Lower lobe of right lung (tissue), 2 donors: ENCODE measurements at places on chromosomes 2 and 18.

- no peaks in the 10 kb centered on the region for H3K36me3 ChIP-seq
- H3K27ac ChIP-seq, result no peak overlapping the region
Measured at GRCh38 chr2:182816866-182817265, 49.6 kb downstream of the FRZB start.

DNA sequence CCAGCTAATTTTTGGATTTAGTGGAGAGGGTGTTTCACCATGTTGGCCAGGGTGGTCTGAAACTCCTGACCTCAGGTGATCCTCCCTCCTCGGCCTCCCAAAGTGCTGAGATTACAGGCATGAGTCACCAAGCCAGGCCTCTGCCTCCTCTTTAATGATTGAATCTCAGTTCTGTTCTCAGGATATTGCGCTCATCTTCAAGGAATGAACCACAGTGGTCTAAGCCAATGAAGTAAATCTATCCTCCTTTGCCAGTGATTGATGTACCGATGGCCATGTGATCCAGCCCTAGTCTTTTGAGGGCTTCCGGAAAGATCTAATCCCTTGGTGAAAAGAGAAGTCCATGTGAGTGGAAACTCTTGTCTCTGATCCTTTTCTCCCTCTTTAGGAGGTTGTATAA lies 48.6 kb downstream of the POLE4 start:
- H3K36me3 ChIP-seq, result no peaks in the 10 kb centered on the region
- DNase-seq, result no peak
- no peaks in the 10 kb centered on the region for H3K27me3 ChIP-seq
- H3K4me3 ChIP-seq, result no peak overlapping the region

- no peak overlapping the region for H3K27ac ChIP-seq
- H3K36me3 ChIP-seq, result no peaks in the 10 kb centered on the region
- DNase-seq, result no peak
- no peak overlapping the region for H3K4me3 ChIP-seq
- no peaks in the 10 kb centered on the region for H3K27me3 ChIP-seq
- H3K4me1 ChIP-seq, result no peaks in the 10 kb centered on the region
Measured at GRCh38 chr2:105845976-105846375, 101.3 kb downstream of the NCK2 start.

GRCh38 chr2:45028276-45028675 lies 19.0 kb upstream of the SIX2 start:
- no peaks in the 10 kb centered on the region for H3K36me3 ChIP-seq
- no peaks in the 10 kb centered on the region for H3K27me3 ChIP-seq
- H3K27ac ChIP-seq, result no peak overlapping the region
- H3K4me1 ChIP-seq, result no peaks in the 10 kb centered on the region
- no peak overlapping the region for H3K4me3 ChIP-seq

DNA sequence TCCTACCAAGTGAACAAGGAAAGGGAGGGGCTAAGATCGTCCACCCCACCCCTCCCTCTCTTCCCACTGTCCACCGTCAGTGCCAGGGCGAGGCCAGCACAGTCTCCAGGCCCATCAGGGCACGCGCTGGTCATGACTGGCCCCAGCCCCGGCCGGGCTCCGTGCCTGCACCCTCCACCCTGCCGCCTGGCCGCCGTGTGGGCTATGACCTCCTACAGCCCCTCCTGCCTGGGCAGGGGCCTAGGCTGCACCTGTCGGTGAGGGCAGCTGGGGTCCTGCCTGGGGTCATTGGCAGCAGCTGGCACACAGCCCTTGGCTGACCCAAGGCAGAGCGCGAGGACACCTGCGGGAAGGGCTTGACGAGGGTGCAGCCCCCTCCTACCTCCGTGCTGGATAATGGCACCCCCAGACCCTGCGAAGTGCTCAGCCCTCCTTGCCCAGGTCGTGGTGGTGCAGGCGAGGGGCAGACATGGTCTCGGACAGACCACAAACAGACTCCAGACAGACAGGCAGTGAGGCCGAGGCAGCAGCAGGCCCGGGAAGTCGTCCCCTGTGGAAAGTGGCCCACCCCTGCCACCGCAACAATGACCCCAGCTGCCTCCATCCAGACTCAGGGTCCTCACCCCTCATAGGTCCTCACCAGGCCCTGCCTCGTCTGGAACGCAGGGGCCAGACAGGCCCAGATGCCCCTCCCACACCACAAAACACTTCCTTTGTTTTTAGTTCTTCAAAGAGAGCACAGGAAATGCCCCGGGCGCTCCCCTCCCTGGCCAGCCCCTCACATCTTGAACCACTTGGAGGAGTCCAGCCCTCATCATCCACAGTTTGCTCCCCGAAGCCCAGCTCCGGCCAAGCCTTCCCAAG lies 43.1 kb upstream of the GPC1 start:
- H3K4me3 ChIP-seq, result no peak overlapping the region
- peak; percentile 41 for DNase-seq
- H3K36me3 ChIP-seq, result no peaks in the 10 kb centered on the region
- H3K4me1 ChIP-seq, result peaks cover 4% of the 10 kb centered on the region

- H3K4me3 ChIP-seq, result peak overlapping the region; percentile 45
- peak overlapping the region; percentile 83 for H3K27ac ChIP-seq
- peaks cover 23% of the 10 kb centered on the region for H3K4me1 ChIP-seq
- DNase-seq, result peak; percentile 92
Measured at GRCh38 chr2:219001577-219002394, 8.6 kb upstream of the CRYBA2 start.

DNA sequence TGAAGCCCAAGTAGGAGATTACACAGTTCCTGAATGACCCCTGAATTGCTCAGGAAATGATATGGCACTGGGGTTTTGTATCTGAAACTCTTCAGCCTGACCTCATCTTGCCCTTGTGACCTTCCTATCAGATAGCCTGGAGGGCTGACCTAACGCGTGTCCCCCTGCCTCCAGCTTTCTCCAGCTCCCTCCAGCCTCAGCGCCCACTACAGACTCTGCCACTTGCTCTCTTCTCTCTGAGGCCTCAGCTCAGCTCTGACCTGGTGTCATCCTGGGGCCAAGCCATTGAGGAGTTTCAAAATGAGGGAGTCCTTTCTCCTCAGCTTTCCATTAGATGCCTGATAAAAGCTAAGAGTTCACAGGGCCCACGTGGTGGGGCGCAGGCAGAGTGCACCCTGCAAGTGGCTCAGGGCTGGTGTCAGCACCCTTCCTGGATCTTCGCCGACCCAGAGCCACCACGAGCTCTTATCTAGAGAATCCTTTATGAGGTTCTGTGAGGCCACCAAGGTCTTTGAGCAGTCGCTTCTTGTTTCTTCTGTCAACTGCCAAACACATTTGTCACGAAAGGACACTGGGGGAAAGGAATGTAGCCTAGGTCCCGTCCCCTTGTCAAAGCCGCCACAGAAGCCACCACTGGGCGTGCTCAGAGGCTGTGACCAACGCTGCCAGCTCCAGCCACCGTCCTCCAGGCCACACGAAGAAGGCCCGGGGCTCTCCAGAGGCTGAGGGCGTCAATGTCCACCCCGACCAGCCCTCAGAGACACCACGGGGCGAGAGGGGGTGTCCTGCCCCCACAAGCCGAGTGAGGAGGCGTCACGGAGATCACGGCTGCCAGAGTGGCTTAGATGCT lies 131.3 kb upstream of the GPC1 start:
- H3K4me1 ChIP-seq, result no peaks in the 10 kb centered on the region
- no peaks in the 10 kb centered on the region for H3K27me3 ChIP-seq
- H3K27ac ChIP-seq, result no peak overlapping the region
- H3K36me3 ChIP-seq, result no peaks in the 10 kb centered on the region
- DNase-seq, result no peak

- H3K27me3 ChIP-seq, result no peaks in the 10 kb centered on the region
- no peak for DNase-seq
- H3K27ac ChIP-seq, result no peak overlapping the region
- no peak overlapping the region for H3K4me3 ChIP-seq
- no peaks in the 10 kb centered on the region for H3K4me1 ChIP-seq
- H3K36me3 ChIP-seq, result no peaks in the 10 kb centered on the region
Measured at GRCh38 chr2:98404556-98405250, 40.0 kb upstream of the INPP4A start.

- DNase-seq, result no peak
- H3K27ac ChIP-seq, result no peak overlapping the region
- H3K36me3 ChIP-seq, result no peaks in the 10 kb centered on the region
- no peak overlapping the region for H3K4me3 ChIP-seq
- peaks cover 15% of the 10 kb centered on the region for H3K4me1 ChIP-seq
Measured at GRCh38 chr2:42566025-42566424, 2.4 kb upstream of the MTA3 start.

DNA sequence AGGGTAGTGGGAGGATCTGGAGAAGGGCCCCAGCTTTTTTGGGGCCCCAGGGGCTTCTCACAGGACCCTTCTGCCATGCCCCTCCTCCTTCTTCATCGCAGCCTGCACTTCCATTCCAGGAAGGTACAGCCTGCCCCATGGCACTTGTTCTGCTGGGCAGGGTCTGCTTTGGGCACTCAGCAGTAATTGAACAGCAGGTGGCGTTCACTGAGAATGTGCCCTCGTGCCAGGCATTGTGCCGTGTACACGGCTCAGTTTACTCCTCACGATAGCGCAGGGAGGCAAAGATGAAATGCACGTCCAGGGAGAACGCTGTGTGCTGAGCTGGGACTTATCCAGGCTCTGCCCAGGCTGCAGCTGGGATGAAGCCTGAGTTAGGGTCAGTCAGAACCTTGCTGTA lies 54.8 kb upstream of the ASB18 start:
- H3K4me1 ChIP-seq, result peaks cover 5% of the 10 kb centered on the region
- DNase-seq, result no peak
- no peaks in the 10 kb centered on the region for H3K27me3 ChIP-seq

DNA sequence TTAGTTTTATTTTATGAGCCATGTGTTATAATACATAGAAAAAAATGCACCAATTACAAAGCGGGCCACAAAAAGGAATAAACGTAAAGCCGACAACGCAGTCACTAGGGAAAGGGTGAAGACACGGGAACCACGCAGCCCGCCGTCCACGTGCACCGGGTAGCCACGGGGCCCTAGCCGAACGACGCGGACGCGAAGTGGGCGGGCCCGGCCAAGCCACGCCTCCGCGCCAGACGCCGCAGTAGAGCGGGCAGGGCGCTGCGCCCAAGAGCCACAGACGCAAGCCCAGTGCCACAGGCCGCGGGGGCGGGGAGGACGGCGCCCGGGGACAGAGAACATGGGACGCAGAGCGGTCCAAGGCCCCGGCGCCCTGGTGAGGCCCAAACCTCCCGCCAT lies at the start of gene DUSP28:
TSS of gene DUSP28 (plus strand) at position 274 of the 396 bp plus-strand sequence. CDS start 328 bp downstream, outside the sequence.
- peak within 1 kb of the TSS; percentile 100 for H3K27ac ChIP-seq
- DNase-seq, result peak; percentile 97
- H3K4me1 ChIP-seq, result peaks cover 72% of the 10 kb centered on the region
- no peaks in the 10 kb centered on the region for H3K27me3 ChIP-seq
- peak within 1 kb of the TSS; percentile 93 for H3K4me3 ChIP-seq
- H3K36me3 ChIP-seq, result peaks cover 9% of the 10 kb centered on the region

GRCh38 chr2:40318921-40319320 lies 133.0 kb downstream of the SLC8A1 start:
- H3K27ac ChIP-seq, result no peak overlapping the region
- H3K4me3 ChIP-seq, result no peak overlapping the region
- H3K27me3 ChIP-seq, result no peaks in the 10 kb centered on the region
- no peak for DNase-seq
- H3K4me1 ChIP-seq, result no peaks in the 10 kb centered on the region

GRCh38 chr2:128438091-128438490 lies 119.4 kb upstream of the HS6ST1 start:
- no peak overlapping the region for H3K4me3 ChIP-seq
- no peaks in the 10 kb centered on the region for H3K27me3 ChIP-seq

- no peaks in the 10 kb centered on the region for H3K27me3 ChIP-seq
- no peak overlapping the region for H3K27ac ChIP-seq
- no peak overlapping the region for H3K4me3 ChIP-seq
- no peak for DNase-seq
- no peaks in the 10 kb centered on the region for H3K4me1 ChIP-seq
Measured at GRCh38 chr2:201984800-201985525, 48.7 kb upstream of the FZD7 start.

- no peaks in the 10 kb centered on the region for H3K36me3 ChIP-seq
- no peaks in the 10 kb centered on the region for H3K27me3 ChIP-seq
- H3K27ac ChIP-seq, result no peak overlapping the region
Measured at GRCh38 chr2:48677450-48677849, 59.8 kb downstream of the GTF2A1L start.

DNA sequence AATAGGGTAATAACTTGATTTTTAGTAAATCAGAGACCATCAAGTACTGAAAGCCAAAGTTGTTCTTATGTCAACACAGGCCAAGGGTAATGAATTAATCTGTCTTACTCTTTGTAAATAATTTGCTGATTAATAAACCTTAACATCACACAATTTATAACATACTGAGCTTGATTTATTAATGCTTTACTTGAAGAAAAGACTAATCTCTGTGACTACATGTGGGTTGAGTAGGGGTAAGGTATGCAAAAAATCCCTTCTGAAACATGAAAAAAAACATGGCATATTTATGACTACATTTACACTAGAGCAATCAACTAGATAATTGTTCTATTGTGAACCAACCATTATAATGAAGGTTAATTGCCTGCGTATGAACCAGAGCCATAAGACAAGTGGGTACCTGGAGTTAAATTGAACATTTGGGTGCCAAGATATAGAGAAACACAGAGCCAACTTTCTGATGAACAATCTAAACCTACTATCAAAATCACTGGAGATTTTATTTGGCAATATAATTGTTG lies 67.7 kb upstream of the GRB14 start:
- peaks cover 64% of the 10 kb centered on the region for H3K36me3 ChIP-seq
- no peak overlapping the region for H3K4me3 ChIP-seq
- no peak for DNase-seq
- no peak overlapping the region for H3K27ac ChIP-seq
- no peaks in the 10 kb centered on the region for H3K27me3 ChIP-seq
